ENCODE measurements at places on chromosomes 7 and 10. TPM values are rescaled to one million over a fixed set of nuclear protein-coding genes. Genes with fewer than 3 reads are reported as not detected.

PAPSS2 gene
- total RNA-seq, result 0.42 TPM

RNF32 gene
- total RNA-seq, result 2.0 TPM

CACNB2 gene
- not detected for total RNA-seq

GALNT17 gene
- not detected for total RNA-seq

CPA4 gene
- not detected for total RNA-seq

DNA sequence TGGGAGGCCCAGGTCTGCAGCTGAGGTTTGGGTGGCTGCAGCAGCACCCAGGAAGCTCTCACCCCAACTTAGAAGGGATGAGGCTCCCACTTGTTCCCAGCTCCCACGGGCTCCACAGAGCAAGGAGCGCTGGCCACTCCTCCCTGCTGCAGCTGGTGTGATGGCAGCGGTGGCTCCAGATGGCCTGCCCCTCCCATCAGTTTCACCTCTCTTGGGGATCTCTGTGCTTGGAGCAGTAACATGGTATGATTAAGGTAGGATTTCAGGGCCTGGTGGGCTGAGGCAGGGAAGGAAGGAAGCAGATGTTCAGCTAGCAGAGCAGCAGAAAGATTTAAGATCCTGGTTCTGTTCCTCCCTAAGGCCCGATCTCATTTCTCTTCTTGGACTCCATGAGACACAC lies 66.8 kb upstream of the KIF5B start:
- no peak for DNase-seq

- DNase-seq, result no peak
These were observed 181.0 kb upstream of the TMEM106B start for GRCh38 chr7:12030116-12030515.

GRCh38 chr10:75408509-75408875 lies 6.9 kb upstream of the ZNF503 start:
- DNase-seq, result no peak

GRCh38 chr7:155094636-155095135 lies 24.6 kb downstream of the HTR5A start:
- DNase-seq, result no peak

DNA sequence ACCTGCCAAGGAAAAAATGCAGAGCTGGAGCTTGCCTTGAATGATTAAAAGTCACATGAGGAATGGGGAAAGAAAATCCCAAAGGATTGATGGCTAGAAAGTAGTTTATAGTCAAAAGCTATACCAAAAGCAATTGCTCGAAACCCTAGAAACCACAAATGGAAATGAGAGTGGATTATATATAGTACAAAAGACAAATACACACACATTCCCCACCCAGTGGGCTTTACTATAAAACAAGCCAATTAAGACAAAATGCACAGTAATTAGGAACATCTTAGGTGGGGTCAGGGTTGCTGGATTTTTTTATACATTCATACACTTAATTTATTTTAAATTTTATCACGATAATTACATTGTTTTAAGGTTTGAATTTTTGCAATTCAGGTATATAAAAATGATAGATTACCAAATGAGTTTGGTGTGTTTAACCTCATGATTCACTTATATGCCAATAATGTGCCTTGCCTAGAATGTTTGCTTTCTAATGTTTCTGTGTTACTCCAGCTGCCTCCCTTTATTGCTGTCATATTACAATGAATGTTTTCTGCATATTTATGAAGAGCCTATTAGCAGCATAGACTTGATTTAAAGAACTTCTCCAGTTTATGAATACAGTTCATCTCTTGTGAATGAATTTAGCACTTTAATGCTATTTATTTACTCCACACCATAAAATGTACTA lies 421.3 kb downstream of the EXOC4 start:
- DNase-seq, result no peak

DNA sequence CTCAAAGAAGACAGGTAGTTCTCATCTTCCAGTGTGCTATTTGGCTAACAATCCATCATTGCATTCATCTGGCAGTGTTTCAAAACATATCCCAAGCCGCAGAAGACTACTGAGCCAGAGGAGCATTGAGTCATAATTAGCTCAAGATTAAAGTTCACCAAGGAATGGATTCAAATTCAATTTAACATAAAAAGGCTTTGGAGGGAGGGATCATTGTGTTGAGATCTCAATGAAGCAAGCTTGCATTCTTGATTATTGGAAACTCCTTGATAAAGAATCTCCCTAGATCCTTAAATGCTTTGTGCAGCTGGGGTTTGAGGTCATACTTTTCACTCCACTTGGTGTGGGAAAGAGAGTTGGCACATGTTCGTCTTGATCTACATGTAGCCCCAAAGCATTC lies 142.8 kb upstream of the SEMA3A start:
- DNase-seq, result no peak

DNA sequence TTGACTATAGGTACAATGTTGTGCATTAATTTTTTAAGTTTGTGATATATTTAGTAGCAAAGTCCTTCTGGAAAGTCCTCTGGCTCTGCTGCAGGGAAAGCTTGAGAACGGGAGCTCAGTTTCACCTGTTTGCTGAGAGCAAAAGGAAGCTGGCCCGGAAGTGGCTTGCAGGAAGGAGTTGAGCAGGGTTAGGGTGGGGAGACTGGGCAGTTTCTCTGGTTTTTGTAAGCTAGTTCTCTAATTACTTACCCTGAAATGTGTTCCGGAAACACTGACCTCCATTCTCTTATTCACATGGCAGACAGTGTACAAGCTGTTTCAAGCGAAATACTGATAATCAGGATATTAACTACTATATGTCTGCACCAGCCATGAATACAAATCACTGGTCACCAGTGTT lies 22.3 kb downstream of the MAP3K8 start:
- DNase-seq, result no peak

DNA sequence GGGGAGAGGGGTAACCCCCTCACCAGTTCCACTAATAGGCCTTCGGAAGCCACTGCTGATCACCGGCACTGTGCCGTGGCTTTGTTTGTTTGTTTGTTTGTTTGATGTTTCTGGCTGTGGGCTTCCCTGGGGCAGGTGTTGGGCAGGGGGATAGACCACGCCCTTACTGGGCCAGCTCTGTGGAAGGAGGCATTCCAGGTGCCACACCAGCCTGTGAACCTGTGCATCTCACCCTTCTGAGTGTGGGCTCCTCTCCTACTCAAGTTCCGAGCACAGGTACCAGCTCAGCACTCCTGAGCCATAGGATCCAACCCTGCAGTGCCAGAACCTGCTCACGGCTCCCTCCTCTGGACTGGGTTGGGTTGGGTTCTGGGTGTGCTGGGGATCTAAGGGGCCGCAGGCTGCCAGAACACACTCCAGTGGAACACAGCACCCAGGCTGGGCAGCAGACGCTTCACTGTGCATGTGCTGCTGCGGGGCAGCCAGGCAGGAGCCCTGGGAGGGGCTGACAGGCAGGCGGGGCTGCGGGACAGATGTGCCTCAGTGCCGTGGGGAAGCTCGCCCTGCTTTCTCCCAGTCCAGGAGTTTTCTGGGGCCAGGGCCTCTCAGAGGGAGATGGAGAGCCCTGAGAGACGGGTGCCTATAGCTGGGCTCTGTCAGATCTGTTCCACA lies 1053.9 kb downstream of the CNTNAP2 start:
- no peak for DNase-seq

GRCh38 chr10:84337199-84337598 lies 8.8 kb downstream of the CCSER2 start:
- DNase-seq, result no peak

DNA sequence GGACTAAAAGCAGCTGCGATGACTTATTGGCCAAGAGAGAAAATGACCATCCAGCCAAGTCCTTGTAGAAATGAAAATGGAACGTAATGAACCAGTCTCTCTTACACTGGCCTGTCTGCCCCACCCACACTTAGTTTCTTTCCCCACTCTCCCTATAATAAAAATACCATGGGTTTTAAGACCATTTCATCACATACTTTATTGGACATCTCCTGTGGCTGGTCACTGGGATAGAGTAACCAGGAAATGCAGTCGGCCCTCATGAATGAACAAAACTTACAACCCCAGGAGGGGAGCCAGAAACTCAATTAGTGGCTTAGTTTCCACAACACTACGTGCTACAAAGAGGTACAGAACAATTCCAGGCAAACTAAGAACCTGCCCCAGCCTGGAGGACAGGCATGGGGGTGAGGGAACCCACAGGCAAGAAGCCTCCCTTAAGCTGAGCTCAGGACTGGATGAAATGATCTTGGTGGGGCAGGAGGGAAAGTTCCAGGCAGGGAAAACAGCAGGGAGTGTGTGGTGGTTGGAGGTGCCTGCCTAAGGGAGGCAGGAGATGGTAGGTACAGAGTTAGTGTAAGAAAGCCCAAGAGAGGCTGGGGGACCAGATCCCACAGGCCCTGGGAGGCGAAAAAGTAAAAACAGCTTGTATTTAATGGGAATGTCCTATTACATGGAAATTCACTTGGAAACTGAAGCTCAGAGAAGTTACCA lies 29.6 kb downstream of the MKI67 start:
- no peak for DNase-seq

DNA sequence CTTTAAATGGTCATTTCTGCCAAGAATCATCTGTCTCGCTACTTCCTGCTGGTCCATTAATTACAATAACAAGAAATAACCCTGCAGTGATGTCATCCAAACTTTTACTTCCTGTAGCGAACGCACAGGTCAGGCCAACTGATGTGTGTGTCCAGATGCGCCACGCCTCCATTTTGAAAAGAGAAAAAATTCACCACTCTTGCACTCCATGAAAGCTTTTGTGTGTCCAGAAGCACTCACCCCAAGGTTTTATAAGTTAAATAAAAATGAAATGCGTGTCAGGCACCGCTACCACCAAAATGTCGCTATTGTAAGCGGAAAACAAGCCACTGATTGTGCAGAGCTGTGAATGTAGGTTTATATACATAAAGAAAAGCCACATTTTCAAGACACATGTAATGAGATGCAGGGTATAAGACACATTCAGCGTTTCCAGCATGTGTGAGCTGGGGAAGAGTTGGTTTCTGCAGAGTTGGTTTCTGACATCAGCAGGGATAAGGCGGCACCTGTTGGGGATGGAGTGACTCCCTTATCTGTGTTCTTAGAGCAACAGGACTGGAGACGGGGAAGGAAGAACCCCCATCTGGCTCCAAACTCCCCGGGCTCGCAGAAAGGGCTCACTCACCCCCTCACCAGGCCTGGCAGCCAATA lies 83.3 kb downstream of the CTBP2 start:
- DNase-seq, result no peak

DNA sequence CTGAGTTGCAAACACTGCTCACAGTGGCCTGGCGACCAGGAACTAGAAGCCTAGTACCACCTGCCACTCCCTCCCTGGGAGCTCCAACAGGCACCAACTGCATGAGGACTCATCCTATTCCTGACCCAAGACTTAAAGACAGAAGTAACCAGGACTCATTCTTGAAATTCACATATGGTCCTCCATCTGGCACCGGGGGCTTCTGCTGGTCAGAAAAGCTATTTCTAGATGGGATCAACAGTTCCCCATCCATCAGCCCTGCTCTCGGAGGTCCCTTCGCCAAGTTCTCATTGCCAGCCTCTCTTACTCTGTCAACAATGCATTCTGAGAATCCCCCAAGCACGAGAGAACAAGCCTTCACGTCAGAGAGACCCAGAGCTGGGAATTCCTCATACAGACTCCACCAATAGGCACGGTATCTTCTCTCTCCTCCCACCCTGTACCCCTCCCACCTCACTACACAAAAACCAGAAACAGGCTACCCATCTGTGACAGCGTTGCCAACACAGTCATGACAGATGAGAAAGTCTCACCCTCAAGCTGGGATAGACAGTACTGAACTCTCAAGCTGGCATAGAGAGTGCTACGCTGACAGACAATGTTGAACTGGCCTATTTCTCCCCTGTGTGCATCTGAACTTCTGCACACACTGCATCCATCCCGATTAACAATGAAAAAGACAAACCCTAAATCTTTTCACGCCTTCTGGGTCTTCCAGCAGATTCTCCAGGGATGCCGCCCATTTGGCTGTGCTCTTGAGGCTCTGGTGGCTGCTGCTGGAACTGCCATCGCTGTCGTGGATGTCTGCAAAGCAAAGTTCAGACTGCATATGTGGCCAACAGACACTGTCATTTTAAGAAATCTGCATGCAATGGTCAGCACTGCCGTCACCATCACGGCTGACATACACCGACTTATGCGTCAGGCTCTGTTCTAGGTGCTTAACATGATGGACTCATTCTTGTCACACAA lies 15.6 kb downstream of the RGS10 start:
- no peak for DNase-seq

DNA sequence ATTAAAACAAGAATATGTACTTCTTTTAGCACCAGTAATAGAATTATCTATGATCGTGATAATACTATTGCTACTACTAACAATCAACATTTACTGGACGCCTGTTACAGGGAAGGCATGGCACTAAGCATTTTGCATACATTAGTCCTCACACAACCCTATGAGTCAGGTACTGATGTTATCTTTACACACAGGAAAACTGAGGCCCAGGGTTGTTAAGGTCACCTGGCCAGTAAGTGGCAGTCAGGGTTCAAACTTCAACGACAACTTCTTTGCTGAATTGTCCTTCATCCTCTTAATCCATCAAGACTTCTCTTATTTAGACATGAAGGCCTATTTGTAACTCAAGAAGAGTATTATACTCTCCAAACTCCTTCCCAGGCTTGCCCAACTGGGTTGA lies 41.9 kb upstream of the ACSL5 start:
- DNase-seq, result no peak

Measured in CD4-positive, alpha-beta memory T cell (primary cell).